Panc1 (cell line): ENCODE measurements at places on chromosomes 16 and 17. TPM values are rescaled to one million over a fixed set of nuclear protein-coding genes. Genes with fewer than 3 reads are reported as not detected.

STH gene
- total RNA-seq: not detected

GRCh38 chr16:68493412-68494070 lies 45.2 kb upstream of the SMPD3 start:
- no peak overlapping the region for H3K27ac ChIP-seq
- no peak overlapping the region for H3K4me3 ChIP-seq
- no peaks in the 10 kb centered on the region for H3K36me3 ChIP-seq
- DNase-seq: no peak

GRCh38 chr16:21161211-21161610 lies 2.7 kb downstream of the LDAF1 start:
- no peak overlapping the region for H3K4me3 ChIP-seq
- H3K36me3 ChIP-seq: no peaks in the 10 kb centered on the region; the same call in 1 of the 2 replicates

DNA sequence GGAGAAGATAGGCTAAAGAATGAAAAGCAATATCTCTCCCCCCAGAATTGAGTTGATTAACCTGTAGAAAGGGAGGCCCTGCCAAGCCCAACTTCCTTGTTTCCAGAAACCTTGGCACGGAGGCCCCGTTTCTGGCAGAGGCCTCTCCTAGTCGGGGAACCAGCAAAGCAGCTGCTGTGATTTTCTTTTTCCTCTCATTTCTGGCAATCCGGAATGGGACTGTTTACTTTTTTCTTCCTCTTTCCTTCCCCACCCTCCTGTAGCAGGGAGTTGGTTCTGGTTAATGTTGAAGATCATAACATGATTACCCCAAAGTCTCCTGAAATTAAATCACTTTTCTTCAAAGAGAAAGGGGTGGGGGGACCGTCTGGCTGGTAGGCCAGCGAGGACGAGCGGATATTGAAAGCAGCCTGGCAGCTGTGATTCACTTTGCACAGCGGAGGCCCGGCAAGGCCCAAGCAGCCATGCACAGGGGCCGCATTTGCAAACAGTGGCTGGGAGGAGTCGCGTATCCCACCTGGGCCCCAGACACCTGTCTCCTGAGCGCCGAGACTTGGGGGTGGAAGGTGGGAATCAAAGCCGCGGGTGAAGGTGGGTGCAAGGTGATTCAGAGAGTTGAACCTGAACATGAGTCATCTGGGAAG lies 51.5 kb downstream of the NTN1 start:
- DNase-seq: no peak
- H3K27me3 ChIP-seq: no peaks in the 10 kb centered on the region
- H3K27ac ChIP-seq: no peak overlapping the region

ABCC11 gene
- not detected for total RNA-seq
